ENCODE measurements at places on chromosomes 7 and 10. TPM values are rescaled to one million over a fixed set of nuclear protein-coding genes. Genes with fewer than 3 reads are reported as not detected.

The SH3PXD2A gene
- total RNA-seq, result 7.5 TPM

DNA sequence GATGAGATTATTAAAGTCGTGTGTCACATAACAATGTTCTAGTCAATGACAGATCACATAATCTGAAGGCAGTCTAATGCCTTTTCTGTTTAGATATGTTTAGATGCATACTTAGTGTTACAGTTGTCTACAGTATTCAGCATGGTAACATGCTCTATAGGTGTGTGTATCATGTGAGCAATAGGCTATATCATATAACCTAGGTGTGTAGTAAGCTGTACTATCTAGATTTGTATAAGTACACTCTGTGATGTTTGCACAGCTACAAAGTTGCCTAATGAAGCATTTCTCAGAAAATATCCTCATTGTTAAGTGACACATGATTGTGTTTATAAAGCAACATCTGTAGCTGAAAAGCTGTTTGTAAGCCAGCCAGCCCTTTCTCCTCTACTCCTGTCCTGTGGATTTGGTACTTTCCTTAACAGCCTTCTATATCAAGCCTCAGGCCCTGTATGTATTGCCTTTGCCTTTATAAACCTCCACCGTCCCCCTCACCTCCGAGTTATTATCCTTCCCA, 6.3 kb downstream of the HECTD2 start:
- DNase-seq, result no peak

DNA sequence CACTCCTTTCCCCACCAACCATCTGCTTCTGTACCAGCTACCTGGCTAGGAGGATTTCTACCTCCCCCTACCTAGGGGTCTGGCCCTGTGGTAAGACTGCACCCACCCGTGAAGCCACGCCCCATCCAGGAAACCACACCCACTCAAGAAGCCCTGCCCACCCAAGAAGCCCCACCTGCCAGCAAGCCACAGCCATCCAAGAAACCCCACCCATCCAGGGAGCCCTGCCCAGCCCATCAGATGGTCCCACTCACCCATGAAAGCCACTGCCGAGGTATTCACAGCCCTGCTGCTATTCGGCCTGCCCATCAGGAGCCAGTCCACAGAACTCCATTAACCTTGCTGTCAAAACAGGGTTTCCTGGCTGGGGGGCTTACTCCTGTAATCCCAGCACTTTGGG, 15.6 kb upstream of the MUC3A start:
- no peak for DNase-seq

DNA sequence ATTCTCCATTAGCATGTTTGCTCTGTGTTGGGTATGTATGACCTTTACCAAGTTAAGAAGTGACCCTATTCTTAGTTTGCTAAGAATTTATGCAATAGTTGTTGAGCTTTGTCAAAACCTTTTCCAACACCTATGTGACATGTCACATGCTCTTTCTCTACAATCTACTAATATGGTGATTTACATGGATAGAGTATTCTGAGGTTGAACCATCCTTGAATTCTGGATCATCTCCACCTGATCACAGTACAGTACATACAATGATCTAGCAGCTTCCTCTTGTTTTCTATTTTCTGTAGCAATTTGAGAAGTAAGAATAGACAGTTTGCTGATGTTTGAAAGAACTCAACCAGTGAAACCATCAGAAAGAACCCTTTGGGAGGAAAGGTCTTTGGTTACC, 101.2 kb upstream of the PDGFA start:
- DNase-seq, result no peak

DNA sequence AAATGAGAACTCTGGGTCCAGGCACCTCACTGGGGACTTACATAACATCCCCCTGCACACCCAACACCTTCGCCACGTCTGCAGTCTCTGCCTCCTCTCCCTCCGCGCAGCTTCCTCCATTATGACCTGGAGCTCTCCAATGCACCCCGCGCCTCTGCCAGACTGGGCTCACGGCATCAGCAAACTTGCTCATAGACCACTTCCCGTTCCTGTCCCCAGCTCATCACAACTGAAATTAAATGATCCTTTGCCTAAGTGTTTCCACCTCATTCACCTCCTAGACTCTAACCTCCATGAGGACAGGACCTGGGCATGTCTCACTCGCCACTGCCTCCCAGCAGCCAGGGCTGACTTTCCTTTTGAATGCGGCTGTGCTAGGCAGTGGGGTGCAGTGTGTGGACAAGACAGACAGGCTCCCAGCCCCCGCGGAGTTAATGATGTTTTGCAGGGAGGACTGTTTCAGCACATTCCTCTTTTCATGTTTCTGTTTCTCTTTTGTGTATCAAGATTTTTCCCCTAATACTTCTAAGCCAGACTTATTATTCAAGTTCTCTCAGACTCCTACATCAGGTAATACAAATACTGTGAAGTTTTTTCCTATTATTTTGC, 18.8 kb downstream of the CHST15 start:
- DNase-seq, result no peak

DNA sequence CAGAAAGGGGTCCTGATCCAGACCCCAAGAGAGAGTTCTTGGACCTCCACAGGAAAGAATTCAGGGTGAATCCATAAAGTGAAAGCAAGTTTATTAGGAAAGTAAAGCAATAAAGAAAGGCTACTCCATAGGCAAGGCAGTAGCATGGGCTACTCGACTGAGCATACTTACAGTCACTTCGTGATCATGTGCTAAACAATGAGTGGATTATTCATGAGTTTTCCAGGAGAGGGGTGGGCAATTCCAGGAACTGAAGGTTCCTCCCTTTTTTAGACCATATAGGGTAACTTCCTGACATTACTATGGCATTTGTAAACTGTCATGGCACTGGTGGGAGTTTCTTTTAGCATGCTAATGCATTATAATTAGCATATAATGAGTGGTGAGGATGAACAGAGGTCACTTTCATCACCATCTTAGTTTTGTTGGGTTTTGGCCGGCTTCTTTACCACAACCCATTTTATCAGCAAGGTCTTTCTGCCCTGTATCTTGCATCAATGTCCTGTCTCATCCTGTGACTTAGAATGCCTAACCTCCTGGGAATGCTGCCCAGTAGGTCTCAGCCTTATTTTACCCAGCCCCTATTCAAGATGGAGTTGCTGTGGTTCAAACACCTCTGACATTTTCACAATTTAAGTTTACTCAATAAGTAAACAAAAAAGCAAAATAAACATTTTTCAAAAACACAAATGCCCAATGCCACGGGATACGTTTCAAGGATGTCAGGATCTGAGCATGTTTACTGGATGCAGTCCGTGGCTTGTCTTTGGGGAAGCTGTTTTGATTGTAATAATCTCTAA, 37.0 kb downstream of the ALOX5 start:
- no peak for DNase-seq

DNA sequence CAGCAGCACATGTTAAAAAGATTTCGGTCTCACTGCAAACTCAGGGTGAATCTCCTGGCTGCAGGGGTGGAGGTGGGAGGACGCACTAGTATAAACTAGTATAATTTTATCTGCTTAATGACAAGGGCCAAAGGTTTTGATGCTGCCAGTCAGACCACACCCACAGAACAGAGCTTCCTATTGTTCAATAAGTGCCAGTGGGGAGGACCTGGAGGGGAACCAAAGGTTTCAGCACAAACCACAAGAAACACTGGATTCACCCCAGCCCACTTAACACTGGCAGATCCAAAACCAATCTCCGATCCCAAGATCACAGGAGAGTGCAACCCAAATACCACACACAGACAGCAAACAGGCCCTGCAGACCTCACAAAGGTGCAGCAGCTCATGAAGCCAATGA, 6.6 kb downstream of the VOPP1 start:
- DNase-seq, result no peak

Data from Caco-2 (cell line).